Activated T-cell treated with anti-CD3 and anti-CD28 coated beads, Interleukin-2, amount 50 U/mL, for 72 hours (primary cell): ENCODE measurements at places on chromosomes 1 and 21. TPM values are rescaled to one million over a fixed set of nuclear protein-coding genes. Genes with fewer than 3 reads are reported as not detected.

The FCN3 gene
- total RNA-seq: not detected

The OR2M2 gene
- total RNA-seq: not detected

The S100A8 gene
- total RNA-seq: not detected

The DNAH14 gene
- 5.6 TPM for total RNA-seq

The OR2T33 gene
- not detected for total RNA-seq

The AMY1C gene
- total RNA-seq: not detected

The PLK3 gene
- total RNA-seq: 60.7 TPM

The TAF5L gene
- total RNA-seq: 18.9 TPM

The LCE3D gene
- not detected for total RNA-seq

The KLHDC9 gene
- total RNA-seq: 5.7 TPM

The KRTAP10-3 gene
- not detected for total RNA-seq

The FCER1A gene
- total RNA-seq: not detected

The HEYL gene
- total RNA-seq: 0.89 TPM

The PALMD gene
- not detected for total RNA-seq

The OR2T2 gene
- not detected for total RNA-seq

The ASTN1 gene
- total RNA-seq: not detected

The B3GALT2 gene
- total RNA-seq: 0.10 TPM

The ADORA1 gene
- not detected for total RNA-seq

The RAD54L gene
- total RNA-seq: 34.9 TPM

The AGMAT gene
- total RNA-seq: 8.5 TPM

The TMPRSS3 gene
- total RNA-seq: 57.1 TPM

The RBM11 gene
- 10.3 TPM for total RNA-seq

The SEC16B gene
- total RNA-seq: not detected

The FGR gene
- 0.62 TPM for total RNA-seq

The EFCAB14 gene
- 48.6 TPM for total RNA-seq

The FAM229A gene
- 14.0 TPM for total RNA-seq

The SPATA46 gene
- total RNA-seq: not detected

The GPR3 gene
- total RNA-seq: 0.91 TPM

The KRTAP11-1 gene
- not detected for total RNA-seq

The ITPKB gene
- 58.0 TPM for total RNA-seq

The SHE gene
- 0.49 TPM for total RNA-seq

The TNFRSF8 gene
- total RNA-seq: 39.5 TPM

The USH2A gene
- total RNA-seq: not detected

The EVI5 gene
- 40.1 TPM for total RNA-seq

The KIF21B gene
- 101 TPM for total RNA-seq

The MUL1 gene
- total RNA-seq: 17.0 TPM

The APCS gene
- total RNA-seq: not detected

The RNF223 gene
- total RNA-seq: not detected

The NEK2 gene
- 41.9 TPM for total RNA-seq

The ATP1A4 gene
- not detected for total RNA-seq

The BSND gene
- total RNA-seq: not detected

The ELF3 gene
- 0.22 TPM for total RNA-seq

The SAMD13 gene
- 0.46 TPM for total RNA-seq

The TNNT2 gene
- total RNA-seq: not detected

The RUNX1 gene
- 36.6 TPM for total RNA-seq

The TOR1AIP2 gene
- 51.4 TPM for total RNA-seq

The GFI1 gene
- 117 TPM for total RNA-seq

The SCNM1 gene
- total RNA-seq: 103 TPM

The SPATA17 gene
- not detected for total RNA-seq

The CD5L gene
- total RNA-seq: not detected

The OLFML2B gene
- not detected for total RNA-seq

The PPIH gene
- 74.2 TPM for total RNA-seq
